ENCODE measurements at places on chromosomes 1 and 21.
A peak's percentile ranks its signal among the peaks of the same experiment; 100 is the strongest.

DNA sequence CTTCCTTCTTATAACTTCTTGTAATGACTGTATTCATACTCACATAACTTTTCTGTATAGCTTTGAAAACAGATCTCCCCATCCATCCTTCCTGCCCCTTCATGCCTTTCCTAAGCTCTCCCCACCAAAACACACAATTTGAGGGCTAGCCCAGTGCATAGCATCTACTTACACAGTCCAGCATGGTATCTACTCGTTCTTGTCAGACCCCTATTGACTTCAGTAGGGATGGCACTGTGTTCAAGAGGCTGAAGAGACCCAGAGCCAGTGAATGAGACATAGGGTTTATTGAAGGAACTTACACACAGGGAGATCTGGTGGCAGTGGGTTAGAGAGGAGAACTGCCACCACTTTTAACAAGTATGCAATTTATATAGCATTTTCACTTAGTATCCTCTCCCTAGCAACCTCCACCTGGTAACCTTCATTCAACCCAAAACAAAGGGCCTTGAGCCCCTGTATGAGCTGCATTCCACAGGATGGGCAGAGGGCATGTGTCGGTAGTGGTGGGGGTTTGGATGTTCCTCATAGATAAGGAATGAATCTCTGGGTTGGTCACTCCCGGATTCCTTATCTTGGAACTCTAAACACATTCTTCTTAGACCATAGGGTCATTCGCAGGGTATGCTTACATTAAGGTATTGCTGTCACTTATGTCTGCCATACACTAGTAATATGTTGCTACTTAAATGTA, 64.9 kb upstream of the GNG12 start:
- no peak for DNase-seq

- DNase-seq, result no peak
Observed at GRCh38 chr1:19495000-19495656, 9.8 kb upstream of the CAPZB start.

GRCh38 chr1:214980921-214981320, 101.6 kb upstream of the KCNK2 start:
- DNase-seq, result no peak

- no peak for DNase-seq
Observed at GRCh38 chr1:78665809-78666208, 16.2 kb downstream of the IFI44 start.

GRCh38 chr1:43315963-43316737, 15.4 kb downstream of the TIE1 start:
- no peak for DNase-seq

DNA sequence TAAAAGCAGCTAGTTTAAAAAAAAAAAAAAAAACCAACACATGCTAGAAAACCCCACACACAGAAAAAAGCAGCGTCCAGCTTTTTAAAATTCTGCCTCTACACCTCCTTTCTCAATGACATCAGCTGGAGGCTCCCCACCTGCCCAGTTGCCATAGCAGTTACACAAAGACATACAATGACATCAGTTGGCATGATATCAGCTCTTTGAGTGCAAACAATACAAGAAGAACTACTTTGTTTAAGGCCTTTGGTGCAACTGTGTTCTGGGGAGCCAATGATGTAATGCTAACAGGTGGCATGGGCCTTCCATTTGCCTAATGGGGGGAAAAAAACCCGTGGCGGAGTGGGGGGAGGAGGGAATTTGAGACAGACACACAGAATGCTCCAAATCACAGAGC, 32.9 kb downstream of the DUSP10 start:
- DNase-seq, result peak; percentile 23

- no peak for DNase-seq
Observed at GRCh38 chr1:63453232-63453631, 69.8 kb downstream of the ITGB3BP start.

DNA sequence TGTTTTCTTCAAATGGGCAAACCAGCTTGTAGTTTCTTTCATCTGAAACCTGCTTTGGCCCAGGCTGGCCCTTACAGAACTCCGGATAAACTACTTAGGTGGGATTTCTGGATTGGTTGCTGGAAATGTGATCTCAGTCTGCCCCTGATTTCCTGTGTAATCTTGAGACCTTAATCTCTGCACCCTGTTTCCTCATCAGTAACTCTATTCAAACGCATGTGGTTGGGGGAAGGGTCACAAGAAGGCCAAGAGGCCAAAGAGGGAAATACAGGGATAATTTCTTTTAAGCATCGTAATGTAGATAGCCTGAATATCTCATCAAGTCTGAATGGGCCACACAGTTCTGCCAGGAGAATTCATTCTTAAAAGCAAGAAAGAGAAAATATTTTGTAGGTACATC, 483.6 kb downstream of the LTN1 start:
- no peak for DNase-seq

- no peak for DNase-seq
Observed at GRCh38 chr1:40240390-40240789, 7.3 kb upstream of the TMCO2 start.

DNA sequence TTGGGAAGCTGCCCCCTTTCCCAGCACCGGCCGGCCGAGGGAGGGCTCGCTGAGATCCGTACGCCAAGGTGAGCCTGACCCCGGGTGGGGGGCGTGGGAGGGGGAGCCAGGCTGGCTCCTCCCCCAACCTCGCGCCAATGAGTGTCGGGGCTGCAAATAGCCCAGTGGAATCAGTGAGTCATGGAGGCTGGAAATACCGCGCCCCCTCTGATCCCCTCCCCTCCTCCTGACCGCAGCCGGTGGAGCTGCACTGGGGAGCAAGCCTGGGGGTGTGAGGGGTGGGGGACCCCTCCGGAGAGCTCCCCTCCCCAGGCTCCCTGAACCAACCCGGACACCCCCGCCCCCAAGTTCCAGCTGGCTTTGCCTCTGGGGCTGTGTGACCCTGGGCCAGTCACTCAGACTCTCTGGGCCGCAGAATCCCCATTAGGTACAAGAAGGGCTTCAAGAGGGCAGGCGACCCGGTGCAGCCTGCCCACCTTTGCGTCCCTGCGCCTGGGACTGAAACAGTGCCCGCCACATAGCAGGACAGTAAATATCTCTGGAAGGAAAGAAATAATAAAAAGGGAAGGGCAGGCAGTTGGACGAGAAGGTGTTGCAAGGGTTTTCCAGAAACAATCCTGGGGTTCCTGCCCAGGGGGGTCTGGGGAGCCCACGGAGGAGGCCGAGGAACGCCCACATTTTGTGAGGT, 4.5 kb downstream of the HSPB7 start:
- DNase-seq, result peak; percentile 22

DNA sequence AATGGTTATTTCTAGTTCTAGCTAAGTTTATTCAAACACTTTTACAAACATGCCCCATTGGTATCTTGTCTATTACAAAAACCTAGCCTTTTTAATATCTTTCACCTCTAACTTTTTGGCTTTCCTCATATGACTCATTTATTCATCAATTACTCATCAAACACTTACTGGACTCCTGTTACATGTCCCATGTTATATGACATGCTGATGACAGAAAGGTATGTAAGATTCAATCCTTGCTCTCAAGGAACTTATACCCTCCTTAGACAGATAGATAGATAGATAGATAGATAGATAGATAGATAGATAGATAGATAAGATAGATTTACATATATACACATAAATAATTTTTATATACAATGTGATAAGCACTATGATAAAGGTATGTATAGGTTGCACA, 33.9 kb upstream of the INSL5 start:
- DNase-seq, result no peak

DNA sequence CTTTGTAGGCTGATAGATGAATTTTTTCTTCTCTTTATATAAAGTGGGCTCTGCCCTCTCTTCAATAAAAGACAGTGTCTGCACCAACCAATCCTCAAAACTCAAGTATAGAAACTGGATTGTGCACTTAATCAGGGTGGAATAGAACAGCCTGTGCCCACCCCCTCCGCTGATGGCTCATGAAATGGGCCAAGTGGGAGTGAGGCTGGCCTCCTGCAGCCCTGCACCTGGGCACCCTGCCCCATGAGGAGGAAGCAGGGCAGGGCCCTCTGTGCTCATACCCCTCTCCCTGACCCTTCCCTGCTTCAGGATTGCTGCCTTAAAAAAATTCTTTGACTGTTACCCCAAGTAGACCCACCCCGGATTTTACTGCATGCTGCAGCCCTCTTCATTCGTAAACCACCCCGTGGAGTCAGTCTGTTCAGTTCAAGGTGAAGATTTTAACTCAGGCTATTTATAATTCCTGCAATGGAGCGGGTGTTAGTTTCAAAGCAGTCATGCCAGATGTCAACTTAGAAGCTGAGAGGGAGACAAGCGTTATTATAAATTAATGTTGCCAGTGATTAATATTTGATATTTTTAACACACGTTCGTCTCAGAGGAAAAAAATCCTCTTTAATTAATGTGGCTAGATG, 15.8 kb downstream of the PROK1 start:
- no peak for DNase-seq

DNA sequence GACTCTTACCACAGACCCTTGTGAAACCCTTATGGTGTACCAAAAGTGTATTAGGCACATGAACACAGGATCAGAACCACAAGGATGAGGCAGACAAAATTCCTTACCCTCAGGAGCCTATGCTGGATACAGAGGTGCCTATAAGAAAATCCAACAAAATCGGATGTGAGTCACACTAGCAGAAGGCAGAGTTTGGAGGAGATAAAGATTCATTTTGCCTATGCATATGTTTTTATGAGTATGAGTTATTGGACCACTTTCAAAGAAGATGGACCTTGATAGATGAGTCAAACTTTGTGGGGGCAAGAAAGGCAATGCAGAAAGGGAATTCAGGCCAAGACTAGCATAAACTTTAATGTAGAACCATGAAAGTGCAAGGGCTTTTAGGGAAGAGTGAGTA, 17.0 kb downstream of the CAMK1G start:
- DNase-seq, result no peak

DNA sequence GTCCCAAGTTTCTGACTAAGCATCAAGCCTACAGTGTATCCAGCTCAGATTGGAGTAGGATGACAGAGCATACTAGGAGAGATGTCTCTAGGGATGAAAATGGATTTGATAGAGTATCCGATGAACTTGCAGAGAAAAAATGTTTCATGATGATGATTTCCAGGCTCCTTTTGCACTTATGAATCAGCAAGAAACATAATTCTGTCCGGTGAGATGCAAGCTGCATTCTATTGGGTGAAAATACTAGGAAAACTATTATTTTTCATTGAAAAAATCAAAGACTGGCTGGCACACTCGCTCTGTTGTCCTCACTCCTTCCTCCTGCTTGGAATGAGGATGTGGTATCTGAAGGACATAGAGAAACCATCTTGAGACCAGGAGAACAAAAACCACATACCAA, 35.4 kb upstream of the RAB3GAP2 start:
- DNase-seq, result no peak

DNA sequence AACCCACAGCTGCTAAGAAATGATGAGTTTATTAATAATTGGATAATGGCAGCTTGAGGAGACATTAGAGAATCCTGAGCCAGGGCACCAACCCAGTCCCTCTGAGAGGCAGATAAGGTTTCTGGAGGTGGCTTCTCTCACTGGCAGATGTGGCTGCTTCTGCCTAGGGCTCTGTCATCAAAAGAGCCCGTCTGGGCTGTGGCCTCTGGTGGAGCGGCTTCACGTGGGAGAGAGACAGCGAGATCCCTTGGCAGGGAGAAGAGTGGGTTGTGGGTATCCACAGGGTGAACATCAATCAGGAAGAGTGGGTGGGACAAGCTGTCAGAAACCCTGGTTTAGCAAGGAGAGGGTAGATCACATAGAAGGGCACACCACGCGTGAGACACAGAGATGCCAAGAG, 30.0 kb downstream of the VWA5B1 start:
- no peak for DNase-seq

DNA sequence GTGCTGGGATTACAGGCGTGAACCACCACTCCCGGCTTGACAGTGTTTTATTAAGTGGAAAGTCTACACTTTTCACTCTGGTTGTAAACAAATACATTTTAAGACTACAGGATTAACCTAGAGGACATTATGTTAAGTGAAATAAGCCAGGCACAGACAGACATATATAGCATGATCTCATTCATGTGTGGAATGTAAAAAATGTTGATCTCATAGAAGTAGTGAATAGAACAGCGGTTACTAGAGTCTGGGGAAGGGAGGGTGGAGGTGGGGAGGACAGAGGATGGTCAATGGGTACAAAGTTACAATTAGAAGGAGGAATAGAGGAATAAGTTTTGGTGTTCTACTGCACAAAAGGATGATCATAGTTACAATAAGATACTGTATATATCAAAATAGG, 16.9 kb downstream of the CTH start:
- no peak for DNase-seq
